ENCODE measurements at places on chromosomes 3 and 15. TPM values are rescaled to one million over a fixed set of nuclear protein-coding genes. Genes with fewer than 3 reads are reported as not detected.
A peak's percentile ranks its signal among the peaks of the same experiment; 100 is the strongest.

The CYP11A1 gene
- not detected for total RNA-seq

The UQCRC1 gene
- 80.3 TPM for total RNA-seq

The TIGIT gene
- 3.3 TPM for total RNA-seq

The MAPK6 gene
- 24.7 TPM for total RNA-seq

The TATDN2 gene
- total RNA-seq, result 17.6 TPM

The GP9 gene
- total RNA-seq, result not detected

The HPS3 gene
- total RNA-seq, result 38.5 TPM

The TLR9 gene
- 26.5 TPM for total RNA-seq

The AHSG gene
- not detected for total RNA-seq

The KBTBD12 gene
- total RNA-seq, result not detected

GRCh38 chr3:158631981-158632380 is 12.3 kb upstream of the GFM1 start:
- H3K4me3 ChIP-seq, result no peak overlapping the region
- no peaks in the 10 kb centered on the region for H3K36me3 ChIP-seq
- no peaks in the 10 kb centered on the region for H3K27me3 ChIP-seq
- no peak overlapping the region for H3K27ac ChIP-seq

- H3K4me3 ChIP-seq, result no peak overlapping the region
- H3K4me1 ChIP-seq, result no peaks in the 10 kb centered on the region
- no peaks in the 10 kb centered on the region for H3K36me3 ChIP-seq
- no peak overlapping the region for H3K27ac ChIP-seq
- H3K27me3 ChIP-seq, result no peaks in the 10 kb centered on the region
These were observed 37.6 kb upstream of the ATP11B start for GRCh38 chr3:182755712-182756111.

DNA sequence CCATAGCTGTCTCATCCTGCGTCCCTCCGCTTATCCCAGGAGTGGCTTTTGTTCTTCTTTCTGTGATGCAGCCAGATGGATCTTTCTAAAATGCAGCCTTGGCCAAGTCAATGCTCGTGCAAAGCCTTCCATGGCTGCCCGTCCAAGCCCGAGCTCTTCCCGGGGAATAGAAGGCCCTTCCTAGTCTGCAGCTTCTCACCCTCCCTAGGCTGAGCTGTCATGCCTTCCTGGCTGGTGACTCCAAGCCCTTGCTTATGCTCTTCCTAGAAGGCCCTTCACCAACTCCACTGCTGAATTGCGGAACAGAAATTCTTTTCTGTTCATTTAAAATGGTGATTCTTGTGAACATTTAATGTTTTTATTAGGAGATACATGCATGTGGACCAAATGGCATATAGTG is 95.9 kb downstream of the SMAD6 start:
- H3K27ac ChIP-seq, result no peak overlapping the region
- H3K36me3 ChIP-seq, result no peaks in the 10 kb centered on the region
- H3K4me3 ChIP-seq, result no peak overlapping the region
- H3K4me1 ChIP-seq, result no peaks in the 10 kb centered on the region
- no peaks in the 10 kb centered on the region for H3K27me3 ChIP-seq

DNA sequence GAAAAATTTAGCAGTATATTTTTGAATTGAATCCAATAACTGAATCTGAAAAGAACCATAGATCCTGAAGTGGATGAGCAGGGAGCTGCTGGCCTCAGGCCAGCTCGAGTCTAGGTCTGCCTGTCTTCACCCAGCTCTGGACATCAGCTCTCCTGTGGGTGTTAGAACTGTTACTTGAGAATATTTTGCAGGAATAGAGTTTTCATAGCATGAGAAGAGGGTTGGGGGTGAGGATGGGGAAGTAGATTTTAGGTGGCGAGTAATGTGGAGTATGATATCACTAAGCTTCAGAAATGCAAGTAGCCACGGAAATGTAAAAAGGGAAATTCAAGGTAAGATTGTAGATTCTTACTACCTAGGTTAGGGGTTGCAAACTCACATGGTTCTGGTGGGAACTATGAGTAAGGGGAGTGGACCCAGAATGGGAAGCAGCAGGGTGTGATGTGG is 6.2 kb downstream of the RAB8B start:
- H3K4me3 ChIP-seq, result no peak overlapping the region
- H3K36me3 ChIP-seq, result no peaks in the 10 kb centered on the region
- H3K27ac ChIP-seq, result no peak overlapping the region
- no peak for DNase-seq

- H3K4me3 ChIP-seq, result no peak overlapping the region
- peaks cover 3% of the 10 kb centered on the region for H3K36me3 ChIP-seq
- H3K27ac ChIP-seq, result no peak overlapping the region
These were observed 17.6 kb downstream of the CTSH start for GRCh38 chr15:78927077-78927790.

DNA sequence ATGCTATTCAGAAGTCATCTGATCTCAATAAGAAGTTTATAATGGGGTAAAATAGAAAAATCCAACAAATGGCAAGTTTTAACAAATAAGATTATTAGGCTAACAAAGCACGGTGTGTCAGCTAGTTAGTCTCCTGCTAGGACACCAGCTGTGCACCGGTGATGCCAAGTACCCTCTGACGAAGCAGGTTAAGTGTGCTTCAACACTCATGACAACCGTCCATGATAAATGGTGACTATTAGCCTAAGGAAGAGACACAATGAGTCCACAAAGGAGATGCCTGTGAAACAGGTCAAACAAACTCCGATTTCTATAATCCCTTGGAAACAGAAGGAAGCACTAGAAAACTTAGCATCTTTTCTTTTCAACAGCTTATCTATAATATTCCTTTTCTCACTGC is 36.5 kb downstream of the ATP13A3 start:
- H3K4me1 ChIP-seq, result no peaks in the 10 kb centered on the region
- no peak for DNase-seq
- no peak overlapping the region for H3K4me3 ChIP-seq
- no peaks in the 10 kb centered on the region for H3K27me3 ChIP-seq

GRCh38 chr3:150227839-150228238 is 180.3 kb upstream of the TSC22D2 start:
- peaks cover 15% of the 10 kb centered on the region for H3K4me1 ChIP-seq
- DNase-seq, result peak; percentile 92
- H3K27me3 ChIP-seq, result no peaks in the 10 kb centered on the region

DNA sequence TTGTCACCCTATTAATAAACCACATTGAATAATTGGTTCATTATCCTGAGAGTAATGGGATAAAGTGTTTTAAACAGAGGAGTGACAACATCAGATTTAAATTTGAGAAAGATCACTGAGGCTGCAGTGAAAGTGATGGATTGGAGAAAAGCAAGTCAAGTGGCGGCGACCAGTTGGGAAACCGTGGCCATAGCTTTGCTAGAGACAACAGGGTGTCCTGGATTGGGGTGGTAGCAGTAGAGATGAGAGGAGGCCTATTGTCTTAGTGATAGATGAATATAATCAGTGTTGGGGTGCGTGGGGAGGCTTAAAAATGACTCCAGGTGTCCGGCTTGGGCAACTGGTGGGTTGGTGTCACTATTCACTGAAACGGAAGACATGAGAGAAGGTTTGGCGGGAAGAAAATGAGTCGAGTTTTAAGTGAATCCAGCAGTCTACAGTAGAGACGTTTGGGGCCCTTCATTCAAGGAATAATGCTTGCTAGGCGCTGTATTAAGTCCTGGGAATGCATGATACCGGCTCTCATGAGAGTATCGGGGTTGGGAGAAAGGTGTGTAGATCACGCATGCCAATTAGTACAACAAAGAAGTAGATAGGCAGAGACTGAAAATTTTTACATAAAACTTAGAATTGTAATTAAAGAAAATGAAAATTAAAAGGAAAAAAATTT is 819 bp downstream of the NEK4 start:
- H3K27ac ChIP-seq, result no peak overlapping the region
- peak overlapping the region; percentile 75 for H3K4me3 ChIP-seq
- peaks cover 20% of the 10 kb centered on the region for H3K36me3 ChIP-seq
- peaks cover 15% of the 10 kb centered on the region for H3K4me1 ChIP-seq
- no peaks in the 10 kb centered on the region for H3K27me3 ChIP-seq

- no peaks in the 10 kb centered on the region for H3K36me3 ChIP-seq
- no peaks in the 10 kb centered on the region for H3K27me3 ChIP-seq
- DNase-seq, result no peak
- H3K4me3 ChIP-seq, result no peak overlapping the region
These were observed 33.2 kb downstream of the HDAC11 start for GRCh38 chr3:13513051-13513912.

DNA sequence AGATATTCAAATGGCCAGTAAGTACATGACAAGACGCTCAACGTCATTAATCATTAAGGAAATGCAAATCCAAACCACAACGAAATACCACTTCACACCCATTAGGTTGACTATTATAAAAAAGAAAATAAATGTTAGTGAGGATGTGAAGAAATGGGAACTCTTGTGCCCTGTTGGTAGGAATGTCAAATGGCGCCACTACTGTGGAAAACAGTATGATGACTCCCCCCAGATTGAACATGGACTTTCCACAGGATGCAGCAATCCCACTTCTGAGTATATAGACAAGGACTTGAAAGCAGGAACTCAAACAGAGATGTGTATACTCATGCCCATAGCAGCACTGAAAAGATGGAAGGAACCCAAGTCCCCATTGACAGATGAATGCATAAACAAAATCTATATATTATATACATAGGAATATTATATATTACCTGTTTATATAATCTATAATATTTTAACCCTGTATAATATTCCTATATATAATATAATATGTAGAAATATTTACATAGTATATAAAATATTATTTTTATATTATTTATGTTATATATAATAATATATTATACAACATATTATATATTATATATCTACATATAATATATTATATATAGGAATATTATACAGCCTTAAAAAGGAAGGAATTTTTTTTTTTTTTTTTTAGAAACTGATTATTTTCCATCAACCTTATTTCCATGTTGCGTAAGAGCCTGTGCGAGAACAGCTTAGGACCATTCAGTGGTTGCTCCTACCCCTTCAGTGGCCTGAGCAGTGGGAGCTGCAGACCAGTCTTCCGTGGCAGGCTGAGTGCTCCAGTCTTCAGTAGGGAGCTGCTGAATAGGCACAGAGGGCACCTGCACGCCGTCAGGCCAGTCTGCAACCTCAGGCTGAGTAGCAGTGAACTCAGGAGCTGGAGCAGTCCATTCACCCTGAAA is 17.6 kb upstream of the PIGZ start:
- DNase-seq, result no peak
- no peak overlapping the region for H3K27ac ChIP-seq
- H3K4me3 ChIP-seq, result no peak overlapping the region
- H3K36me3 ChIP-seq, result no peaks in the 10 kb centered on the region
- H3K4me1 ChIP-seq, result peaks cover 6% of the 10 kb centered on the region

DNA sequence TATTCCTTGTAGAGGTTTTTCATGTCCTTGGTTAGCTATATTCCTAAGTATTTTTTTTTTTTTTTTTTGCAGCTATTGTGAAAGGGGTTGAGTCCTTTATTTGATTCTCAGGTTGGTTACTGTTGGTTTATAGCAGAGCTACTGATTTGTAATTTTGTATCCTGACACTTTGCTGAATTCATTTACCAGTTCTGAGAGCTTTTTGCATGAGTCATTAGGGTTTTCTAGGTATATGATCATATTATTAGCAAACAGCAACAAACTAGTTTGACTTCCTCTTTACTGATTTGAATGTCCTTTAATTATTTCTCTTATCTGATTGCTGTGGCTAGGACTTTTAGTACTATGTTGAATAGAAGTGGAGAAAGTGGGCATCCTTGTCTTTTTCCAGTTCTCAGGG is 737.4 kb downstream of the ZNF385D start:
- no peak overlapping the region for H3K4me3 ChIP-seq
- no peaks in the 10 kb centered on the region for H3K36me3 ChIP-seq
- no peaks in the 10 kb centered on the region for H3K4me1 ChIP-seq
- no peak overlapping the region for H3K27ac ChIP-seq
- no peak for DNase-seq

DNA sequence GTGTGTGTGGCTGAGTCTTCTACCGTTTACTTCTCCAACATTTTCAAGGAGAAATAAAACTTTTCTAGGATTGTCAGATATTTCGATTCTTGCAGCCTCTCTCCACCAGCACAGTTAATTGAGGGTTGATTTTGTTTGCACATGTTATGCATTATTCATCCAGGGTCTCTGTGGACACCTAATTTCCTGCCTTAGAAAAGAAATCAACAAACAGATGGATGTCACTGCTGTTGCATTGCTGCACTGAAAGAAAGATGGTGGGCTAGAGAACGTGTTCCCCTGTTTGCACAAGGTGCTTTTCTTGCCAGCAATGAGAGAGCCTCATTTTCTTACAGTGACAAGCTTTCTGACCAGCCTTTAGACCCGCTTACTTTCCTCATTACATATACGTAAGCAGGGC is 150.0 kb downstream of the CLSTN2 start:
- DNase-seq, result no peak
- H3K4me1 ChIP-seq, result no peaks in the 10 kb centered on the region
- H3K27me3 ChIP-seq, result no peaks in the 10 kb centered on the region
- H3K27ac ChIP-seq, result no peak overlapping the region
- H3K36me3 ChIP-seq, result no peaks in the 10 kb centered on the region

DNA sequence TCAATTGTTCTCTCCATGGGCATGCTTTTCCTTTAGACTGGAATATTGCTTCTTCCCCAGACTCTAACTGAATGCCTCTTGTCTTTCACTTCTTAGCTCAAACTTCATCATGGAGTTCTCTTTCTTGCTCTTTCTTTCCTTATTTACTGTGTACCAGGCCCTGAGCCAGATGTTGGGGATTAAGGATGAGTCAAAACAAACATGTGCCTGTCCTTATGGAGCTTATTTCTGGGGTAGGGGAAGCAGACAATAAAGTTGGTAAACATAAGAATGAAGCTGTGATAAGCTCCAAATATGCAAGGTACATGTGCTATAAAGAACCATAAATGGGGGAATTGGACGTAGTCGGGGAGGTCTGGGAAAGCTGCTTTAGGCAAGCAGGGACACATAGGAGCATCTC is 145.8 kb downstream of the ALDH1A2 start:
- no peaks in the 10 kb centered on the region for H3K27me3 ChIP-seq
- no peak overlapping the region for H3K4me3 ChIP-seq
- H3K36me3 ChIP-seq, result no peaks in the 10 kb centered on the region
- no peak overlapping the region for H3K27ac ChIP-seq
- DNase-seq, result no peak

DNA sequence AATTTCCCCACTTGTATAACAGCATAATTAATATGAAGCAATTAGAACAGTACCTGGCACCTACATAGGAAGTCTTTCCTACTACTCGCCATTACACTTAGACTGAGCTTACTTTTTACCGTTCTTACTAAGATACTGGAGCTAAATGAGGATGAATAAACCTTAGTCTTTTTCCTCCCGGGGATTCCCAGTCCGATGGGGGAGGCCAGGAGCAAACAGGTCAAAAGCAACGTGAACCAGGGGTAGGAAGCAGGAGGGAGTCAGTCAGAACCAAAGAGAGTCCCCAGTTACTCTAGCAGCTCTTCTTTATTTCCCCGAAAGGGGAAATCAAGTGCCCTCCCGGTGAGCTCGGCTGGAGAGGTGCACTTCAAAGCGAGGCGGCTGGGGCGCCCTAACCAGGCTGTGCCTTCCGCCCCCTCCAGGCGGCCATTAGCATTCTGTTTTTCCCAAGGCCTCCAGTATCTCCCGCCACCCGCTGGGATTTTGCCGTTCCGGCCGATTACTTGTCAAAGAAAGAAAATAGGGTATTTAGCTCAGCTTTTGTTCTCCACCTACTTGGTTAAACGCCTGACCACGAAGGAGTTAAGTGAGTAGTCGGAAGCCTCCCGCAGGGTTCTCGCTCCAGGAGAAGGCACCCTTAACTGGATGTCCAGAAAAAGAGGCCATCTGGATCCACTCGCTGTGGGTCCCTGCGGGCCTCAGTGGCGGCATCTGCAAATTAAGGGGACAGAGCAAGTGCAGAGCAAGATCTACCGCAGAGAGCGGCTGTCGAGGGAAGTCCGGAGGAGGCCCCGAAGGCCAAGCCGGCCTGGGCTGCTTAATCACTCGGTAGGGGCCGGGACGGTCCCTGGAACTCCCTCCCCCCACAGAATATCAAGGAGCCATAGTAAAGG is 6.3 kb upstream of the EOMES start:
- no peaks in the 10 kb centered on the region for H3K27me3 ChIP-seq
- no peaks in the 10 kb centered on the region for H3K36me3 ChIP-seq
- no peak overlapping the region for H3K4me3 ChIP-seq
- no peak for DNase-seq
- H3K27ac ChIP-seq, result no peak overlapping the region

Data from Karpas-422 (cell line).